ENCODE measurements at places on chromosomes 13 and 19. TPM values are rescaled to one million over a fixed set of nuclear protein-coding genes. Genes with fewer than 3 reads are reported as not detected.
A peak's percentile ranks its signal among the peaks of the same experiment; 100 is the strongest.

LRRC8E gene
- total RNA-seq = 4.0 TPM

DNA sequence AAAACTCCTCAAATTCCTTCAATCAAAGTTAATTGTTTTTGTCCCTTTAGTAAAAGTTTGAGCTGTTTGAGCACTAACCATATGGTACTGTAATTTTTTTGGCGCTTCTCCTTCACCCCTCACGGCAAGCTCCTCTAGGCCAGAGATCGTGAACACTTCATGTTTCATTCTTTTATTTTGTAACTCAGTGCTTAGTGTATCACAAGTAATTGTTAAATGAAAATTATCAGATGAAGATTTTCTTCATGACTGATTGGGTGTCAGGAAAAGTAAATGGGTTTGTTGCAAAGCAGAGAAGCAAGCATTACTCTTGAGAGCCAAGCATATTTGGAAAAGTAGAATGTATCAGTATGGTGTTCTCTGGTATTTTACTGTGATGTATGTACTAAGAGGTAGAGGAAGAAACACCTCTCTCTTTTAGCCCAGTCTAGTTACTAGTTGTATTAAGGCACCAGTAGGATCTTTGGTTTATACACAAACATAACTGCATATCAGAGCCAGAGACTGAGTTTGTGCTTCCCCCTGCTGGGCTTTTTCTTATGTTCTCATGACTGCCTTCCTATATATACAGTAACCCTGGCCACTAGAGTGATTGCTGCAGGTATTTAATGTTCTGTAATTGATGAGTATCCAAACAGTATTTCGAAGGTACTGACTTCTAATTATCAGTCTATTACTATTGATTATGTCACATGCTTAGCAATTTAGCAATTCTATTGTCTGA is 202.3 kb upstream of the KLHL1 start:
- H3K4me1 ChIP-seq = no peaks in the 10 kb centered on the region
- no peak overlapping the region for H3K27ac ChIP-seq
- no peaks in the 10 kb centered on the region for H3K36me3 ChIP-seq
- H3K4me3 ChIP-seq = no peak overlapping the region

- H3K36me3 ChIP-seq = no peaks in the 10 kb centered on the region
- peaks cover 29% of the 10 kb centered on the region for H3K4me1 ChIP-seq
- H3K27ac ChIP-seq = no peak overlapping the region
- no peak overlapping the region for H3K4me3 ChIP-seq
These were observed 5.9 kb downstream of the LSM14A start for GRCh38 chr19:34178274-34178610.

DNA sequence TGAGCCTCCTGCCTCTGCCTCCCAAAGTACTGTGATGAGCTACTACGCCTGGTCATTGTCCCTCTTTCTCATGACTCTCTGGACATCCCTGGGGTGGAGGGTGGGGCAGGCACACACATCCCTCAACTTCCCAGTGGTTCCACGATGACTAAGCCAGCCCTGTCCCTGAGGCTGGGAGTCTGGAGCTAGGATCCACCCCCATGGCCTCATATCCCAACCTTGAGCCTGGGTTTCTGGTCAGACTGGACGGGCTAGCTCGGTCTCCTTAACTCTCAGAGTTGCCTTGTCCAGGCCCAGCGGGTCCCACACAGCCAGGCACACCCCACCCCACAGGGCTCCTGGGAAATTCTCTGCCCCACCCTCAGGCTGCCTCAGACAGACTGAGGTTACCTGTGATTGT is 19.6 kb downstream of the IER2 start:
- H3K27me3 ChIP-seq = no peaks in the 10 kb centered on the region
- DNase-seq = peak; percentile 83
- peaks cover 36% of the 10 kb centered on the region for H3K4me1 ChIP-seq
- no peak overlapping the region for H3K4me3 ChIP-seq

- no peaks in the 10 kb centered on the region for H3K27me3 ChIP-seq
- no peaks in the 10 kb centered on the region for H3K36me3 ChIP-seq
- H3K4me1 ChIP-seq = no peaks in the 10 kb centered on the region
- no peak overlapping the region for H3K27ac ChIP-seq
- H3K4me3 ChIP-seq = no peak overlapping the region
These were observed 756.1 kb downstream of the UQCRFS1 start for GRCh38 chr19:28456708-28457320.

DNA sequence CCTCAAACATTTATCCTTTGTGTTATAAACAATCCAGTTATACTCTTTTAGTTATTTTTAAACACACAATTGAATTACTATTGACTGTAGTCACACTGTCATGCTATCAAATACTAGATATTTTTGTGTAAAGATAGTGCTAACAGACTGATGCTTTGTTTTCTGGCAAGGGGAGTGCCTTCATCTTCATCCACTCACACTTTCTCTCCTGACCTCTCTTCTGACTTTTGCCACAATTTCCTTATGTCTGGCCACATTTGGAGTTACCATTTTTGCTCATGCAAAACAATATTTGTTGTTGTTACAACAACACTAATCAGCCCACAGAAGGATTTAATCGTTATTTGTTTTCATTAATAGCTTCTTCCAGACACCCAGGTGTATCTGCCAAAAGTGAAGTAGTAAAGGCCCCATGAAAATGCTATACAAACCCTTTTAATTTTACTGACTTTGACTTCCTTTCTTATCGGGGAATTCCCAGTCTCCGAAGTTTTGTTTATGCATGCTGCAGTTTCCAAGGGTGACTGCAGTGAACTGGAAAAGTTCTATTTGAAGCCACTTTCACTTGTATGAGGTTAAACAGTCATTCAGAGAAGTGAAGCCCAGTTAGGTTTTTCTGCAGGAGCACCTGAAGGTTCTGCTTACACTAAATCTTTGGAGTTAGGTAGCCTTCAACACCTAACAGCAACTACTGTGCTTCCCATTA is 66.1 kb upstream of the FRY start:
- H3K4me3 ChIP-seq = no peak overlapping the region
- DNase-seq = no peak
- H3K27me3 ChIP-seq = no peaks in the 10 kb centered on the region
- H3K27ac ChIP-seq = no peak overlapping the region
- no peaks in the 10 kb centered on the region for H3K36me3 ChIP-seq
- no peaks in the 10 kb centered on the region for H3K4me1 ChIP-seq

DNA sequence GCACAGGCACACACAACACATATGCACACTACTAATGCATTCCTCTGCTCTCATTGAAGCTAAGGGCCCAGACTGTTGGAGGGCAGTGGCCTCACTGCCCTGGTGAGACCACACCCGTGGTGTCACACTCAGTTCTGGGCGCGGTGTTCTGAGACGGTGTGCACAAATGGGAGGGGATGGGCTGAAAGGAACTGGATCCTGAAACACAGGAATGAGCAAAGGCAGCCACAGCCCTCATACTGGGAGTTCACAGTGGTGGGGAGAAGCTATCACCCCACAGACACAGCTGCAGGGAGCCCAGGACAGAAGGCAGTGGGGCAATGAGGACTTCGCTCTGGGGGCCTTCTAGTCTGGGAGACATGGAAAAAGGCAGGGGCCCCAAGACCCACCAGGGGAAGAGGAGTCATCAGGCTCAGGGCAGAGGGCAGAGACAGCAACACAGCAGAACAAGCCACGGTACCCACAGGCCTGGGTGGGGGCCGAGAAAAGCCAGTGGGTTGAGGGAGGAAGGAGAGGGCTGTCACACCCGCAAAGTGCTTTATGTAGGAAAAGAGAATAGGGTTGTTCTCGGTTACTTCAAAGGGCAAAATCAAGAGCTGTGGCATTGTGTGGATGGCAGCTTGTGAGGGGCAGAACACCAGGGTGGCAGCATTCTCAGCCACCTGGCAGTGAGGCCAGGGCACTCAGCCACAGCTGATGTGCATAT is 75.4 kb upstream of the GPR183 start:
- peak overlapping the region; percentile 14 for H3K27ac ChIP-seq
- H3K4me1 ChIP-seq = no peaks in the 10 kb centered on the region
- no peaks in the 10 kb centered on the region for H3K27me3 ChIP-seq
- no peaks in the 10 kb centered on the region for H3K36me3 ChIP-seq
- peak; percentile 45 for DNase-seq

DNA sequence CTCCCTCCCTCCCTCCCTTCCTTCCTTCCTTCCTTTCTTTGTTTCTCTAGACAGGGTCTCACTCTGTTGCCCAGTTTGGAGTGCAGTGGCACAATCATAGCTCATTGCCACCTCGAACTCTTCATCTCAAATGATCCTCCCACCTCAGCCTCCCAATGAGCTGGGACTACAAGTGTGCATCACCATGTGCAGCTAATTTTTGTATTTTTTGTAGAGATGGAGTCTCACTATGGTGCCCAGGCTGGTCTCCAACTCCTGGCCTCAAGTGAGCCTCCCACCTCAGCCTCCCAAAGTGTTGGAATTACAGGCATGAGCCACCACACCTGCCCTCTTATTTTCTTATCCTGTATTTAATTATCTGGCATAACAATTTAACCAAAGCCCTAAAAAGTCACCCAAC is 4.4 kb downstream of the UPK1A start:
- DNase-seq = no peak
- H3K27ac ChIP-seq = no peak overlapping the region
- H3K4me3 ChIP-seq = no peak overlapping the region
- peaks cover 18% of the 10 kb centered on the region for H3K27me3 ChIP-seq
- H3K36me3 ChIP-seq = no peaks in the 10 kb centered on the region

DNA sequence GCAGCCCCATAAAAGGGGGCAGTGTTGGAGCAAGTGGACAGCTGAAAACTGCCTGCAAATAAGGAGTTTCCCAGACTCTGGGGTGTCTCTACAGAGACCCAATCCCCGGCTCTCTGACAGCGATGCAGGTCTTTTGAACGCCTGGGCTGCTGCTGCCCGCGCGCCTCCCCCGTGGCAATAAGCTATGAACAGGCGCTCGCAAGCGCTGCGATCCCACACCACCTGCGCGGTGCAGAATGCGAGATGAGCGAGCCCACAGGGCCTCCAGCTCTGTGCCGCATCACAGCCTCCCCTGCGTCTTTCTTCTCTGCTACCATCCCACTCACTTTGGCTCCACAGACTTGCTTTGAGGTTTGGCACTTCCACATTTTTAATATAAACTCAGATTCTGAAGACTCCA is 62.3 kb downstream of the KCTD15 start:
- no peak overlapping the region for H3K4me3 ChIP-seq
- H3K27me3 ChIP-seq = no peaks in the 10 kb centered on the region
- no peak overlapping the region for H3K27ac ChIP-seq
- H3K36me3 ChIP-seq = no peaks in the 10 kb centered on the region

PSG2 gene
- not detected for total RNA-seq

ONECUT3 gene
- 0.05 TPM for total RNA-seq

LMTK3 gene
- total RNA-seq = 3.1 TPM

GRCh38 chr13:85503797-85504196 is 295.4 kb downstream of the SLITRK6 start:
- no peaks in the 10 kb centered on the region for H3K27me3 ChIP-seq
- DNase-seq = no peak
- no peak overlapping the region for H3K4me3 ChIP-seq
- no peaks in the 10 kb centered on the region for H3K36me3 ChIP-seq
- H3K27ac ChIP-seq = no peak overlapping the region

All from colonic mucosa (tissue), 4 donors.